Cerebellum (tissue), 4 donors: ENCODE measurements at places on chromosomes 6 and 20. TPM values are rescaled to one million over a fixed set of nuclear protein-coding genes. Genes with fewer than 3 reads are reported as not detected.
A peak's percentile ranks its signal among the peaks of the same experiment; 100 is the strongest.

DNA sequence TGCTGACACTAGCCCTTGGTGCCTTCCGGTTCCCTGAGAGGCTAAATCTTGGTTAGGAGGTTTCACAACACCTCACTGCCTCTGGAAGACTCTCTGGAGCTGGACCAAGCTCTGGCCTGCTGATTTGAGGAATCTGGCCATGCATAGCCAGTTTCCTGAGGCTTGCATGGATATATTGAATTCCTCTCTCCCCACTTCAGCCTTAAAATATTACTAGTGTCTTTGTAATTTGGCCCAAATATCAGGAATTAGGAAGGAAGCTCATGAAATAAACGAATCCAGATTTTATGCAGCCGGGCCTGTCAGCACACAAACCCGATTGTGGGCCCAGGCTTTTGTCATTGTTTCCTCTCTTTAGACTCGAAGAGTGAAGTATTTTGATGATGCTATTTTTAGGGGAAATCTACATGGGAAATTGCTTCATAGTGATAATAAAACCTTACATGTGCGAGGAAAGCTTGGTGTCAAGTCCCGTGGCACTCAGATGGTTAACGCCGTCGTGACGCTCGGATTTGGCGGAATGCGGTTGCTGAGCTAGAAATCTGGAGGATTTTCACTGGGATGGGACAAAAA, 144.4 kb downstream of the PHACTR3 start:
- no peak for DNase-seq

DNA sequence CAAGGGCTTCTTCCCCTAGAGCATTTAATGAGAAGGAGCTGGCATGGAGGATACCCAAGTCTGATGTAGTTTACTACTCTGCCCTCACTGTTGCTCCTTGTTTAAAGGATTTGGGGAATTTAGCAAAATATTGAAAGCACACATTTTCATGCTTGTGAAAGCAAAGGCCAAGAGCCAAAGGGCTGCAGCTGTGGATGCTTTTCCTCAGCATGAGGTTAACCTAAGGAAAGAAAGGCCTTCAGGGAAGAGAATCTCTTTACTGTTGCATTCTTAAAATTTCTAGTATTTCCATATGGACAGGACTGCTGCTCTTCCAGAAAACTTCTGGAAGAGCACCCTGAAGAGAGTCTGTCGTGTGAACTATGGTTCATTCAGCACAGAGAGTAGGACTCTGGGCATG, 45.9 kb upstream of the SASH1 start:
- no peak for DNase-seq

DNA sequence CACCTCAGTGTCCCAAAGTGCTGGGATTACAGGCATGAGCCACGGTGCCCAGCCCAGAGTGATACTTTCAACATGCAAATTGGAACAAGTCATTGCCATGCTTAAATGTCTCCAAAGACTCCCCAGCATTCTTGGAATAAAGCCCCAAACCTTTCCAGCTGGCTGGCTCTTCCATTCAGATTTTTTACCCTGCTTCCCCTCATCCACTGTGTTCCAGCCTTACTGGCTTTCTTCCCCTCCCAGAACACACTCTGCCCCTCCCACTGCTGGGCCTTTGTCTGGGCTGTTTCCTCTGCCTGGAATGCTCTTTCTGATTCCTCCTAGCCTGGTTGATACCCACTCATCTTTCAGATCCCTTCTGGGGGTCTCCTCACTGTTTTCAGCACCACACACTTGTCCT, 40.1 kb upstream of the NNAT start:
- DNase-seq: no peak

DNA sequence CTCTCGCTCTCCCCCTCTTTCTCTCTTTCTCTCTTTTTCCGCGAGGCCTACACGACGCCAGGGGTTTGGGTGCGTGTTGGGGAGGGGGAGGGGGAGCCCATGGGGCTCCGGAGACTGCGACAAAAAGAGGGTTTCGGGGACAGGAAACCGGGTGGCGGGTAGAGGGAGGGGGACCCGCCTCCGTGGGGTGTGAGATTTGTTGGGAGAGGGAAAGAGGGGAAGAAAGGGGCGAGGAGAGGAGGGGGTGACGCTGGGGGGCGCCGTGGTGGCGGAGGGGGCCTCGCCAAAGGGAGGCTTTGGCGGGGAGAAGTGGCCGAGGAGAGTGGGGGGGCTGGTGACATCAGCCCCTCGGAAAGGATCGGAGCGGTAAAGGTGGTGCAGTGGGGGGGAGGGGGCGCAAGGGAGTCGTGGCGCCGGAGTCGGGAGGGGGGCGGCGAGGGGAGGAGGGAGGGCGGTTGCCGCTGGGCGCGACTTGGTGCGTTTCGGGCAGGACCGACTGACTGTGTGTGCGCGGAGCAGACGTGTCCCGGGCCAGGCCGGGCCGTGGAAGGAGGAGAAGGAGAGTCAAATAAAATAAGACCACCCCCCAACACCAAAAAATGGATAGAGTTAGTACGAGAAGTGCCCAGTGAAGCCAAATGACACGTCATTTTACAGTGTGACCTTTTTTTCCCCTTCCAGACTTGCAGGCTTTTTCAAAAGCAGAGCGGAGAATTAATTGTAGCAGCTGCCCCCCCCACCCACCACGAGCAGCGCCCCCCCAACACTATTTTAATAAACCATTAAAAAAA, 39.8 kb downstream of the GNAS start:
- peak; percentile 60 for DNase-seq

DNA sequence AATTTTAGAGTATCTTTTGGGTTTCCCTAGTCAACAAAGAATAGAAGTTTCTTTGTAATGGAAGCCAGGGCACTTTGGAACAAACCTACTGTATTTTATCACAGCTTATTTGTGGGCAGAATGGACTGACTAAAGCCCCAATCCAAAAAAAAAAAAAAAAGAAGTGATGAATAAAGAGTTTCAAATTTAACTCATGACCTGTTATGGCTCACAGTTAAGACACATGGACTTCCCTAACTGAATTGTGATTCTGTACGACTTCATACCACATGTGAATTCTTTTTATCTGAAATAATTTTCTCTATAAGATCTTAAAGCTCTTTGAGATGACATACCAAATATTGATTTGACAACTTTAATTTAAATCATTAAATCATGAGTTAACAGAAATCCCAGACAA, 77.2 kb downstream of the FILIP1 start:
- DNase-seq: no peak

GRCh38 chr6:56458324-56458884, 184.3 kb downstream of the DST start:
- no peak for DNase-seq

- peak; percentile 1 for DNase-seq
These were observed 115.2 kb upstream of the GLP1R start for GRCh38 chr6:38933426-38933825.

GRCh38 chr6:31829633-31830283, 2.2 kb downstream of the HSPA1B start:
- peak; percentile 73 for DNase-seq

GRCh38 chr20:61940976-61941720, 124.5 kb downstream of the TAF4 start:
- no peak for DNase-seq

- DNase-seq: no peak
These were observed 37.9 kb upstream of the SNAP25 start for GRCh38 chr20:10180651-10181235.

DNA sequence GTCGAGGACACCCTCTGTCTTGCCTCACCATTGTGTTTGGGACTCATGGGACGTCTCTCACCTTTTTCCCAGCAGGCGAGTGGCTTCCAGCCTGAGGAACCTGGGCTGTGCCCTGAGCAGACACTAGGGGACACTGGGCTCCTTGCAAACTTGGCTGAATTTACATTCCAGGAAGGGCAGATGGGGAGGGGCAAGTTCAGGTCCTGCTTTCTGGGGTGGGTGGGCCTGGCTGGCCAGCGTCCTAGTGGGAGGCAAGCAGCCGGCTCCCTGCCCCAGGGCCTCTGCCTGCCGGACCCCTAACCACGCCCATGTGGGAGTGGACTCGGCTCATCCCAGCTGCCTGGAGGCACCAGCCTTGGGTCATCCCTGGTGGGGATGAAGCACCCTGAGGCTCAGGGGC, 48.2 kb upstream of the MLN start:
- DNase-seq: no peak

- DNase-seq: no peak
These were observed 78.6 kb upstream of the SMIM8 start for GRCh38 chr6:87243812-87244211.

DNA sequence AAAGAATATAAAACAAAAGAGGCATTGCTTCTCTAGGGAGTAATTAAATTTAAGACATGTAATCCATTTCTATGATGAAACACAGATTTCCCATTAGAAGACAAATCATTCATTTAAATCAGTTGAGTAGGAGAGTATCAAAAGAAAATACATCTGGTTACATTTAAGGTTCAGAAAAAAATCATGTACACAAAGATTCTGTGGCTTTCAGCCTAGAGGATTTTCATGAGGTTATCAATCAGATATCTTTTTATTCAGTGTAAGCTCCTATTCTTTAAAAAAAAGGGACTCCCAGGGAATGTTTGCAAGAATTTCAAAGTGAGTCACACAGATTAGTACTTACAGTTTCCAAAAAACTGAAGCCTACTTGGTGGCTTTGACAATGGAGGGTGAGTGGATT, 24.9 kb downstream of the COL21A1 start:
- DNase-seq: no peak

- DNase-seq: no peak
These were observed 223.4 kb upstream of the TAB2 start for GRCh38 chr6:149094156-149094555.

- DNase-seq: no peak
These were observed 14.2 kb downstream of the FAM83B start for GRCh38 chr6:54860739-54861138.

DNA sequence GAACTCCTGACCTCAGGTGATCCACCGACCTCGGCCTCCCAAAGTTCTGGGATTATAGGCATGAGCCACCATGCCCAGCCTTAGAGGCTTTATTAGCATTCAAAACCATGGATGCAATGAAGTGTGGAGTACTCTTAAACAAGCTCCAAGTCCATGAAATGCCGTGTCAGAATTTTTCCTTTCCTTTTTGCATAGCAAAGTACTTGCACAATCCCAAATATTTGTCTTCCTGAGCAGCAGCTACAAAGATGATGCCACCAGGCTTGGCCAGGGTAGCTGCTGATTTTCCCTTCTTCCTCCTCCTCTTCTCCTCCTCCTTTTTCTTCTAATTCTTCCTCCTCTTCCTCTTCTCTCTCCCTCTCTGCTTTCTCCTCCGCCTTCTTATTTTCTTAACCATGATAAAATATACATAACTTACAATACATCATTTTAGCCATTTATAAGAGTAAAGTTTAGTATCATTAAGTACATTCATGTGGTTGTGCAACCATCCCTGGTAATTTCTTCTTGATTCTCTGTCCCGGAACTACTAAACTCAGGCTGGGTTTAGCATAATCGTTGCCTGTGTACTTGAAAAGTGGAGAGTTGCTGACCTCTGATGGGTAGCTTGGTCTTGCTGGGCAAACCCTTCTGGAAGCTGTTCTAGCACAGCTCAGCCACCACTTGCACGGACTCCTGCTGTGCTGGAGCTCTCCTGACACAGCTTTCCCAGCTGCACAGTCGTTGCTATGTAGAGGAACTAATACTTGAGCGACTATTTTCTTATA, 20.3 kb downstream of the MUCL3 start:
- DNase-seq: no peak

DNA sequence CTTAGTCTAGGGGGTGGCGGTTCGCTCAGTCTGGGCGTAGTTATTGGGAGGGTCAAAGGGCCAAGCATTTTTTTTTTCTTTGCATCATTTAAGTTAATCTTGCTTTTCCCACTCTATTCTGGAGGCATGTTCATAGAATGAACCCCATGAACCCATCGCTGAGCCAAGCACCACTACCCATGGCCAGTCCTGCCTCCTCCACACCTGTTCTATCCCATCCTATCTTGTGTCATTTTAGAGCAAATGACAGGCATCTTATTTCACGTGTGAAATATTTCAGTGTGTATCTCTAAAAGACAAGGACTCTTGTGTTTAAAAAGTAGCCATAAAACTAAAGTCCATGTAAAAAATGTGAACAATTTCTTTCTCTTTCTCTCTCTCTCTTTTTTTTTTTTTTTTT, 13.9 kb downstream of the SRC start:
- no peak for DNase-seq

- DNase-seq: peak; percentile 32
These were observed 111.5 kb downstream of the ARHGAP18 start for GRCh38 chr6:129598244-129599187.

DNA sequence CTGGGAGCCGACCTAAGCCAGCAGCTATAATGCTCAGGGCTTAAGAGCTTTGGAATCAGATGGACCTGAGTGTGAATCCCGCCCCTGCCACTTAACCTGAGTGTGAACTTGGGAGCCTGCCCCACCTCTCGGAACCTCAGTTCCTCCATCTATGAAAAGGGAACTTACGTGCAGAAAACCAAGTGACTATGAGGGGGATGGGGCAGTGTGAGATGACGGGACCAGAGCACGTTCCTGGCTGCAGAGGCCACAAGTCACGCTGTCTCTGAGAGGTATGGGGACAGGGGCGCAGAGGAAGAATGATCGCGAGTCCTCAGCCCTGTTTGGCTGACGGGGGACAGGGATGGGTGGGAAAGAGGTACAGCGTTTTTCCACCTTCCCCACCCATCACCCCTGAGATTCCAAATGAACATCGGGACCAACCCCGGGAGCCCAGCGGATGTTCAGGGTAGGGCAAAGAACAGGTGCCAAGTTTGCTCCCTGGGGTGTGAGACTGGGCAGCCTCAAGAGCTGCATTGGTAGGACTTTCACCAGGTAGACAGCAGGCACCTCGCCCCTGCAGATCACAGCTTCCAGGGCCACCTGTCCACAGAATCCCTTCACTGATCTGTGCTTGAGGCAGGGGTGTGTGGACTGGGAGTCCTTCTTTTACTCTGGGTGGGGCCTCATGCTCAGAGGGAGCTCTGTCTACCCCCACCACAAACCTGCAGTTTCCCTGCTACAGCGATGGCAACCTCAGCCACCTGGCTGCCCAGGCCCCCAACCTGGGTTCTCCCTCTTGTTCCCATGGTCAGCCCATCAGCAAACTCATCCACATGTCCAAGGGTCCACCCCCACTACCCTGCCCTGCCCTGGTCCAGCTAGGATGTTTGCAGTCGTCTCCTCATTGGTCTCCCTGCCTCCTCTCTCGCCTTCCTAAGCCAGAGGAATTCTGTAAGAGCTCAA, 85.8 kb downstream of the CEBPB start:
- no peak for DNase-seq

- DNase-seq: no peak
These were observed 3.1 kb downstream of the STXBP5 start for GRCh38 chr6:147207351-147207750.

GRCh38 chr20:33944914-33945313, 48.8 kb upstream of the RALY start:
- no peak for DNase-seq

GRCh38 chr6:169099411-169100202, 154.0 kb downstream of the THBS2 start:
- no peak for DNase-seq

TSPYL1 gene
- 69.4 TPM for total RNA-seq

TNFRSF6B gene
- total RNA-seq: 0.82 TPM

LAMP5 gene
- total RNA-seq: 4.4 TPM

PPP1R16B gene
- total RNA-seq: 13.0 TPM

FILIP1 gene
- 1.5 TPM for total RNA-seq

BMP5 gene
- total RNA-seq: 17.4 TPM

PRR18 gene
- total RNA-seq: 0.54 TPM

CST5 gene
- total RNA-seq: not detected

BPIFB1 gene
- 0.45 TPM for total RNA-seq

UBE2C gene
- total RNA-seq: 14.1 TPM

CNR1 gene
- 225 TPM for total RNA-seq
